Stimulated activated naive CD4-positive, alpha-beta T cell (primary cell): ENCODE measurements at places on chromosomes 7 and 10.

- no peak for DNase-seq
These were observed 130.7 kb downstream of the BAMBI start for GRCh38 chr10:28807760-28808613.

GRCh38 chr7:2819954-2820397 lies 24.1 kb downstream of the GNA12 start:
- no peak for DNase-seq

GRCh38 chr10:28180654-28181053 lies 122.2 kb downstream of the MPP7 start:
- no peak for DNase-seq

- DNase-seq: no peak
These were observed 212.3 kb downstream of the TCERG1L start for GRCh38 chr10:131099028-131099726.
